ENCODE measurements at places on chromosomes 13 and 19. TPM values are rescaled to one million over a fixed set of nuclear protein-coding genes. Genes with fewer than 3 reads are reported as not detected.

DNA sequence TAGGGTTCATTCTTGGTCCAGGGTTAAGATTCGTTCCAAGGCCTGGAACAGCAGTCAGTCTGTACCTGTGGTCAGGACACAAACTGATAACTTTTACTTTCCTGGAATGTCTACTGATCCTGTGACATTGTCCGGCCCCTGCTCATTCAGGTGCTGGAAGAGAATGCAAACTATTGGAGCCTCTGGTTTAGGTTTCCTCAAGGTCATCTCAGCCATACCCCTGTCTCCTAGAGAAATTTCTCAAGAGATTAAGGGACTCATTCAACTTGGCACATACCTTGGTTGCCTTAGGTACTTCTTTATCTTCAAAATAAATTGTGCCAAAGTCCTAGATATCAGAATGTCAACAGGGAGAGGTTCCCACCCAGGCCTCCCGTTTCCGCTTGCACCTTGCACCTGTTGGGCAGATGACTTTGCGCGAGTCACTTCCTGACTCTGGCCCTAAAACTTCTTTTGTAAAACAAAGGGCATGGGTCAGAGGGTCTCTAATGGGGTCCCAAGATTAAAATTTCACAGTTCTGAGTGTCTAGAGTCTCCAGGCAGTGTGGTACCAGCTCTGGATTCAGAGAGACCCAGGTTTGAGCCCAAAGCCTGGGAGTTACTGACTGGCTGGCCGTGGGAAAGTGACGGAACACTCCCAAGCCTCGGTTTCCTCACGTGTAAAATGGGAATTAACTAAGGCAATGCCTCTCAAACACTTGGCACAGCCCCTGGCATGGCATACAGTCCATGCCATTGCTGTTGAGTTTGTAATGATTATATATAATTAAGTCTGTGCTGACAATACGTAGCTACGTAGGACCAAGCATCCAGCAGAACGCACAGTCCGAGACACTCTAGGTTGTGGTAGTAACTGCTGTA is 25.8 kb upstream of the CYP2S1 start:
- no peak overlapping the region for H3K4me3 ChIP-seq
- no peak overlapping the region for H3K27ac ChIP-seq
- no peaks in the 10 kb centered on the region for H3K4me1 ChIP-seq
- H3K36me3 ChIP-seq, result no peaks in the 10 kb centered on the region
- DNase-seq, result no peak

DNA sequence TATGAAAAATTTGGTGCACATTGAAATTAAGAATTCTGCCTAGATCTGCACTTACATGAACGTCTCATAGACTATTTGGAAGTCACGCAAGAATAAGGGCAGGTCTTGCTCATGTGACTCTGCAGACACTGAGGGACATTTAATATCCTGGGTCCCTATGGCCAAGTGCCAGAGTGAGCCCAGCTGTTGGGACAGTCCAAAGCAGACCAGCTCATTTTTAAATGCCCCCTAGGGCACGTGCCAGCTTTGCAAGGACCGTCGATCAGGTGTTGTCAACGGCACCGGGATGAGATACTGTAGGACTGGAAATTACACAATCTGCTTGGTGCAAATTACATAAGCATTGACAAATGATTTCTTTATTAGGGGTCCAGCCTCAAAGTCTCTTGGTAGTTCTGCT is 293.6 kb downstream of the TEX29 start:
- no peak overlapping the region for H3K4me3 ChIP-seq
- H3K27ac ChIP-seq, result no peak overlapping the region
- no peaks in the 10 kb centered on the region for H3K4me1 ChIP-seq
- no peaks in the 10 kb centered on the region for H3K27me3 ChIP-seq
- DNase-seq, result no peak

SDHAF1 gene
- 17.5 TPM for total RNA-seq

TPTE2 gene
- 0.14 TPM for total RNA-seq

DNA sequence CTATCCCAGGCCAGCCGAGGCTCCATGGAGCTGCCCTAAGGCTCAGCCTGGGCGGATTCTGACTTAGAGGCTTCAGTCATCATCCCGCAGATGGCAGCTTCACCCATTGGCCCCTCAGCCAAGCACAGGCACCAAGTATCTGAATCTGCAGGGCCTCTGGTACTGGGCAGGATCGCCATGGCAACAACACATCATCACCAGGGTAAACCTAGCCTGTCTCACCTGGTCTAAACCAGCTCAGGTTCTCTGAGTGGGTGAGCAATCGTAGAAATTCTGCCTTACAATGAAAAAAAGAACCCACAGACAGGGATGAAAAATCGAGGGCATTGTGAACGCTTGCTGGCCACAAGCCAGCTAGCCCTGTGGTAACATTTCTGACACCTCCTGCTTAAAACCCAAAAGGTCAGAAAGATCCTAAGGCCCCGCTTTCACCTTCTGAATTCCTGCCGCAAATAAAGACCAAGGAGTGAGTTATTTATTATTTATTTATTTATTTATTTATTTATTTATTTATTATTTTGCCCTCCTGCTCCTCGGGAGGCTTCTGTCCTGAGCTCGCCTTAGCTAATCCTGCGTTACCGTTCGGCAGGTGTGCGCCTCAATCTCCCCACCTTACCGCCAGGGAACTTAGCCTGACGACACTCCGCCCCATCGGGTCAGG is 12.0 kb upstream of the CEACAM21 start:
- DNase-seq, result no peak
- peaks cover 57% of the 10 kb centered on the region for H3K27me3 ChIP-seq
- no peaks in the 10 kb centered on the region for H3K36me3 ChIP-seq
- no peaks in the 10 kb centered on the region for H3K4me1 ChIP-seq
- H3K4me3 ChIP-seq, result no peak overlapping the region
- no peak overlapping the region for H3K27ac ChIP-seq

NLRP11 gene
- not detected for total RNA-seq

GRCh38 chr19:16772841-16773240 is 53.2 kb downstream of the NWD1 start:
- H3K4me1 ChIP-seq, result no peaks in the 10 kb centered on the region
- no peak overlapping the region for H3K27ac ChIP-seq
- H3K27me3 ChIP-seq, result peaks cover 38% of the 10 kb centered on the region
- no peaks in the 10 kb centered on the region for H3K36me3 ChIP-seq

- H3K36me3 ChIP-seq, result no peaks in the 10 kb centered on the region
- H3K4me1 ChIP-seq, result peaks cover 13% of the 10 kb centered on the region
- no peak overlapping the region for H3K4me3 ChIP-seq
Observed at GRCh38 chr13:104014803-104015645, 948.8 kb upstream of the SLC10A2 start.

HIPK4 gene
- total RNA-seq, result 0.30 TPM

GRCh38 chr19:11481534-11482383 is 913 bp upstream of the ELAVL3 start:
- peak; percentile 57 for DNase-seq
- no peaks in the 10 kb centered on the region for H3K36me3 ChIP-seq
- peaks cover 12% of the 10 kb centered on the region for H3K4me1 ChIP-seq
- peaks cover 53% of the 10 kb centered on the region for H3K27me3 ChIP-seq

GRCh38 chr13:91805605-91806004 is 407.2 kb downstream of the GPC5 start:
- H3K4me3 ChIP-seq, result no peak overlapping the region
- H3K4me1 ChIP-seq, result no peaks in the 10 kb centered on the region
- H3K27ac ChIP-seq, result no peak overlapping the region
- H3K36me3 ChIP-seq, result no peaks in the 10 kb centered on the region

SIGLEC10 gene
- not detected for total RNA-seq

DNA sequence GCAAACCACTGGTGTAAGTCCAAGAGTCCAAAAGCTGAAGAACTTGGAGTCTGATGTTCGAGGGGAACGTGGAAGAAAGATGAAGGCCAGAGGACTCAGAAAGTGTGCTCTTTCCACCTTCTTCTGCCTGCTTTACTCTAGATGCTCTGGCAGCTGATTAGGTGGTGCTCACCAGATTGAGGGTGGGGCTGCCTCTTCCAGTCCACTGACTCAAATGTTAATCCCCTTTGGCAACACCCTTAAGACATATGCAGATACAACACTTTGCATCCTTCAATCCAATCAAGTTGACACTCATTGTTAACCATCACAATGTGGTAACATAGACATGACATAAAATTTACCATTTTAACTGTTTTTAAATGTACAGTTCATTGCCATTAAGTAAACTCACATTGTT is 249.5 kb downstream of the COG6 start:
- no peaks in the 10 kb centered on the region for H3K4me1 ChIP-seq
- no peaks in the 10 kb centered on the region for H3K27me3 ChIP-seq

ZNF625 gene
- total RNA-seq, result 29.0 TPM

GRCh38 chr13:111597618-111598017 is 277.2 kb downstream of the TEX29 start:
- H3K27me3 ChIP-seq, result no peaks in the 10 kb centered on the region
- H3K27ac ChIP-seq, result no peak overlapping the region
- no peak overlapping the region for H3K4me3 ChIP-seq

GRCh38 chr19:53004242-53004641 is 9.5 kb upstream of the ERVV-1 start:
- no peak overlapping the region for H3K27ac ChIP-seq
- DNase-seq, result no peak
- peaks cover 7% of the 10 kb centered on the region for H3K36me3 ChIP-seq
- H3K4me1 ChIP-seq, result no peaks in the 10 kb centered on the region
- no peak overlapping the region for H3K4me3 ChIP-seq
- no peaks in the 10 kb centered on the region for H3K27me3 ChIP-seq

TMEM150B gene
- total RNA-seq, result not detected

DNA sequence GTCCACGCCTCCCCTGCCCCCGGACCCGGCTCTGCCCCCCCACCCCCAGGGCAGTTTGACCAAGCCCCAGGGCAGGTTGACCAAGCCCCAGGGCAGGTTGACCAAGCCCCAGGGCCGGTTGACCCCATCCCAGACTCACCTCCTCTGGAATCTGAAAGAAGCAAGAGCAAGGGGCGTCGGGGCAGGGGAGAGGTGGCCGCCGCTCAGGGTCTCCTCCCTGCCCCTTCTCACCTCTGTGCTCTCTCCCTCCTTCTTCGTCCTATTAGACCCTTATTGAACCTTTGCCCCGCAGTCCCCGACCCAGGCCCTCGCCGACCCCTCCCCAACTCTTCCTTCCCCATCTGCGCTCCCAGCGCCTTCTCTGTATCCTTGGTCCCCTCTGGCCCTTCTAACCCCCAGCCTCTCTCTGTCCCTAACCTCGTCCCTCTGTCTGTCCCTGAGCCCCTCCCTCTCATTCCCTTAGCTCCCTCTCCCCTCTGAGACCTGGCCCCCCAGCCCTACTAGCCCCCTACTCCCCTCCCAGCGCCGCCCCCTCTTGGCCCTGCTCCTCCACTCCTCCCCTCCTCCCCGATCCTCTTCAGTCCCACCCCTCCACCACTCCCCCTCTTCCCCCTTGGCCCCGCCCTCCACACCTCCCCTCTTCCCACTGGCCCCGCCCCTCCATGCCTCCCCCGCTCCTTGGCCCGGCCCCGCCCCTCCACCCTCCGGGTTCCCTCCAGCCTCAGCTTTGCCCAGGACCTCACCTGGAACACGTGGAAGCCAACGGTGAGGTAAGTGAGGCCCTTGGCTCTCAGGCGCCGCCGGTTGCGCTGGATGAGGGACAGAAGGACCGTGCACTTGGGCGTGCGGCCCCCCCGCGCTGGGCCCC is 7.6 kb downstream of the CAPN12 start:
- H3K4me3 ChIP-seq, result no peak overlapping the region
- peaks cover 11% of the 10 kb centered on the region for H3K4me1 ChIP-seq
- peaks cover 35% of the 10 kb centered on the region for H3K27me3 ChIP-seq
- H3K36me3 ChIP-seq, result peaks cover under 1% of the 10 kb centered on the region

GRCh38 chr13:75635828-75636435 is at the start of gene LMO7:
TSS of gene LMO7 (plus strand) at chr13:75636330. CDS start at chr13:75636658, 328 bp downstream.
- H3K4me3 ChIP-seq, result peak within 1 kb of the TSS; percentile 77
- H3K4me1 ChIP-seq, result peaks cover 6% of the 10 kb centered on the region
- no peak within 1 kb of the TSS for H3K27ac ChIP-seq
- H3K36me3 ChIP-seq, result no peaks in the 10 kb centered on the region
- H3K27me3 ChIP-seq, result peaks cover 60% of the 10 kb centered on the region

DNA sequence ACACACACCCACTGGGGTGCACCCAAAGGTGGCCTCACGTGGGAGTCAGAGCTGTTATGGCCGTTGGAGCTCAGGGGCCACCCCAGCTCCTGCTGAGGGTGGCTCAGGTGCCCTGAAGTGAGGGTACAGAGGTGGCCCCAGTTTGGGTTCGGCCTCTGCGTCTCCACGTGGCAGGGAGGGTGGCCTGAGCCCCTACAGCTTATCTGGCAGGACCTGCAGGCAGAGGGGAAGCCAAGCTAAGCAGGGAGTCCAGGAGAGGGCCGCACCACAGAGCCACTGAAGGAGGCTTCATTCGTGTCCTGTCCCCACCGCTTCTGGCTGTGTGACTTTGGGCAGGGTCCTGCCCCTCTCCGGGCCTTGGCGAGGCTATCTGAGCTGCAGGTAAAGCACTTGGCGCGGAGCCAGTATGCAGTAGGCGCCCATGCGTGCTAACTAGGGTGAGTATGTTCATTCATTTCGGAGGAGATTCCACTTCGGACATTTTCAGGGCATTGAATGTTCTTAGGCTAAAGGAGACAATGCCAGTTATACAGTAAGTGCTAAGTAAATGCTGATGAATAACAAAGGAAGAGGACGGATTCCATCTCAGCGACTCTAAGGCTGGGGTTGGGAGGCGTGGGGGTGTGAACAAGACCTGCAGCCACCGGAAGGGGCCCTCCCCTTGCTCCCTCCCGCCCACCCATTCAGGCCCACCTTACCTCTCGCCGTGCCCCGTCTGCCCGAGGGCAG is 4.9 kb downstream of the REX1BD start:
- H3K36me3 ChIP-seq, result no peaks in the 10 kb centered on the region
- no peak overlapping the region for H3K27ac ChIP-seq
- peaks cover 34% of the 10 kb centered on the region for H3K4me1 ChIP-seq
- peaks cover 38% of the 10 kb centered on the region for H3K27me3 ChIP-seq
- DNase-seq, result no peak
- peak overlapping the region; percentile 63 for H3K4me3 ChIP-seq

CGB5 gene
- not detected for total RNA-seq

GRCh38 chr13:77213644-77214043 is 113.2 kb downstream of the MYCBP2 start:
- no peaks in the 10 kb centered on the region for H3K4me1 ChIP-seq
- H3K4me3 ChIP-seq, result no peak overlapping the region
- H3K27me3 ChIP-seq, result no peaks in the 10 kb centered on the region
- no peak for DNase-seq
- H3K27ac ChIP-seq, result peak overlapping the region; percentile 24

DNA sequence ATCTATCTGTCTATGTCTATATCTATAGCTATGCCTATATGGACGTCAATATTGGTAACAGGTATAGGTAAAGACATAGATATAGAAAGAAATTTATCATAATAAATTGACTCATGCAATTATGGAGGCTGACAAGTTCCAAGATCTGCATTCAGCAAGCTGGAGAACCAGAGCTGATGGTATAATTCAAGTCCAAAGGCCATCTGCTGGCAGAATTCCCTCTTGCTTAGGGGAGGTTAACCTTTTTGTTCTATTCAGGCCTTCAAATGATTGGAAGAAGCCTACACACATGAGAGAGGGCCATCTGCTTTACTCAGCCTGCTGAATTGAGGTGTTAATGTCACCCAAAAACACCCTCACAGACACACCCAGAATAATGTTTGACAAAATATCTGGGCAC is 10.8 kb downstream of the RASL11A start:
- no peaks in the 10 kb centered on the region for H3K4me1 ChIP-seq
- H3K4me3 ChIP-seq, result no peak overlapping the region
- no peaks in the 10 kb centered on the region for H3K36me3 ChIP-seq
- DNase-seq, result no peak

GRCh38 chr13:84399320-84400085 is 517.2 kb upstream of the SLITRK1 start:
- H3K36me3 ChIP-seq, result peaks cover 7% of the 10 kb centered on the region
- H3K27me3 ChIP-seq, result no peaks in the 10 kb centered on the region
- DNase-seq, result no peak
